M059J (cell line): ENCODE measurements at places on chromosomes 12 and 14. TPM values are rescaled to one million over a fixed set of nuclear protein-coding genes. Genes with fewer than 3 reads are reported as not detected.

GRCh38 chr14:100644784-100645183, 57.6 kb upstream of the BEGAIN start:
- no peak for DNase-seq

DNA sequence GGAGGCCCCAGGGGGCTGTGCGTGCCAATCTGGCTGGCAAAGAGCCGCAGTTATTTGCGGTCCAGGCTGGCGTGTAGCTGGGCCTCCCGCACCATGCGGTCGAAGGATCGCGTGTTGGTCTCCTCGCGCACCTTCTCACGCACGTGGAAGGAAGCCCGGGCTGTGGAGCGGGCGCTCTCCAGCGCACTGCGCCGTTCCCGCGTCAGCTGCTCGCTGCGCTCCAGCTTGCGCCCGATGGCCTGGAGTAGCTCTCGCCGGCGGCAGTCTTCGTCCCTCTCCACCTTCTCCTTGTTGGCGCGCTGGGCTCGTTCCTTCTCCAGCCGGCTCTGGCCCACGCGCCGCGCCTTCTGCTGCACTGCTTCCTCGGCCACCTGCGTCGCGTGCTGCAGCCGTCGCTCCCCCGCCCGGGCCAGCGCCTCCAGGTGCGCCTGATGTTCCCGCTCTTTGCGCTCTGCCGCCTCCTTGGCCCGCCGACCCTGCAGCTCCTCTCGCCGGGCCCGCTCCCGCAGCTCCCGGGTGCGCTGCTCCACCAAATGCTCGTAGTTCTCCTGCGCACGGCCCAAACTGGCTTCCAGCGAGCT, 3.1 kb downstream of the CCDC177 start:
- DNase-seq: no peak

The OR4N5 gene
- total RNA-seq: not detected in 2 replicates

The MFAP5 gene
- not detected in 2 replicates for total RNA-seq

GRCh38 chr12:26295001-26295400, 99.6 kb downstream of the SSPN start:
- peak; percentile 63 for DNase-seq

GRCh38 chr12:32765906-32766305, 10.2 kb upstream of the YARS2 start:
- DNase-seq: peak; percentile 68

The SLC17A8 gene
- not detected in 2 replicates for total RNA-seq

The PRPH gene
- total RNA-seq: 0.12 TPM in 1 of 2 replicates, not detected in the other
